ENCODE measurements at places on chromosomes 7 and 10.
A peak's percentile ranks its signal among the peaks of the same experiment; 100 is the strongest.

- DNase-seq: no peak
Measured at GRCh38 chr7:70846208-70846607, 285.7 kb upstream of the GALNT17 start.

- no peak for DNase-seq
Measured at GRCh38 chr7:18458830-18459229, 36.7 kb upstream of the HDAC9 start.

DNA sequence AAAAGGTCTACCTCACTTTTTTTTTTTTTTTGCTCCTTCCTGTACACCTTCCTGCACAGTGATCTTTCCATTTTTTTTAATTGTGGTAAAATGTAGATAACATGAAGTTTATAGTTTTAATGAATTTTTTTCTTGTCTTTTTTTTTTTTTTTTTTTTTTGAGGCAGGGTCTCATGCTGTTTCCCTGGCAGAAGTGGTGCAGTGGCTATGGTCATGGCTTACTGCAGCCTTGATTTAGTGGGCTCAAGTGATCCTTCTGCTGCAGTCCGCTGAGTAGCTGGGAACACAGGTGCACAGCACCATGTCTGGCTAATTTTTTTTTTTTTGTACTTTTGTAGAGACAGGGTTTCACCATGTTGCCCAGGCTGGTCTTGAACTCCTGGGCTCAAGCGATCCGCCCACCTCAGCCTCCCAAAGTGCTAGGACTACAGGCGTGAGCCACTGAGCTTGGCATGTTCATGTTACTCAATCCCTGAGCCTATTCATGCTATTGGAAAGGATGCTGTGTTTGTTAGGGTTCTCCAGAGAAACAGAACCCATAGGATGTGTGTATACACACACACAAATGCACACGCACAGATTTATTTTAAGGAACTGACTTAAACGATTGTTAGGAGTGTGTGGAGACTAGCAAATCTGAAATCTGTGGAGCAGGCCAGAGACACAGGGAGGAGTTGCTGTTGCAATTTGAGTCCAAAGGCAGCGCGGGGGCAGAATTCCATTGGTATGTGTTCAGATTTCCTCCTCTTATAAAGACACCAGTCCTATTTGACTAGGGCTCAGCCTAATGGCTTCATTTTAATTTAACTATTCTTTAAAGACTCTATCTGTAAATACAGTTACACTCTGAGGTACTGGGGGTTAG is 29.1 kb downstream of the GALNT11 start:
- no peak for DNase-seq

GRCh38 chr10:109618748-109619147 is 304.6 kb downstream of the XPNPEP1 start:
- no peak for DNase-seq

GRCh38 chr10:62980687-62981086 is 152.4 kb upstream of the NRBF2 start:
- no peak for DNase-seq

DNA sequence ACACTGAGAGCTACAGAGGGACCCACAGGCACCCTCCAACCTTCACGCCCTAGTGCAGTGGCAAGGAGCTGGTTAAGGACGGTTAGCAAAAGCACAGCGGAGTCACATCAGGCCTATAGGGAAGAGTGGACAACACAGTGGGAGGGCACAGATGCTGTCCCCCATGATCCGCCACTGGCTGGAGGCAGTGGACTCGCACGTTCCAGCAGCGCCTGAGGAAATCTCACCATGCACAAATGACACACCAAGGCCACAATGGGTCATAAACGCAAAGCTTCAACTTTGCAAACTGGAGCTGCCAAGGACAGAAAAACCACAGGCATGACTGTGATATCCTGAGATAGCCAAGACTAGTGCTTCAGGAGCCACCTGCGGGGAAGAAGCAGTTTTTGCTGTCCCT is 58.8 kb downstream of the GRB10 start:
- no peak for DNase-seq

DNA sequence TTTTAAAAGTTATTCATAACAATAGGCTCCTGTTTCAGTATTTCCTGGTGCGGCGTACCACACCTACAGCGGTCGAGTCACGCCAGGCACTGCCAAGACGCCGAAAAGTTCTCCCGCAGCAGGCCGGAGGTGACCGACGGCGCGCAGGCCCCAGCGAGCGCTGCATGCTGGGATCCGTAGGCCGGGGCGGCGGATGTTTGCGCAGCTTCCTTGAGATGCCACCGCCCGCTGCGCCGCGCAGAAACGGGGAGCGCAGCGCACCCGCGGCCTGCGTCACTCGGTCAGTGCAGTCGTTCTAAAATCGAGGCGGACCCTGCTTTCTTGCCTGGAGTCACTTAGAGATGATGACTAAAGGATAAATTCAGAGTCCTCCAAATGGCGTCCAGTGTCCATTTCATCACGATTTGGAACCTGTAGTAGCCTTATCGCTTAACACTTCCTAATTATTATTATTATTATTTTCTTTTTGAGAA is 1.3 kb upstream of the KIF11 start:
- DNase-seq: peak; percentile 80

All from KG1 (cell line).